ENCODE measurements at places on chromosomes 7 and 10.

DNA sequence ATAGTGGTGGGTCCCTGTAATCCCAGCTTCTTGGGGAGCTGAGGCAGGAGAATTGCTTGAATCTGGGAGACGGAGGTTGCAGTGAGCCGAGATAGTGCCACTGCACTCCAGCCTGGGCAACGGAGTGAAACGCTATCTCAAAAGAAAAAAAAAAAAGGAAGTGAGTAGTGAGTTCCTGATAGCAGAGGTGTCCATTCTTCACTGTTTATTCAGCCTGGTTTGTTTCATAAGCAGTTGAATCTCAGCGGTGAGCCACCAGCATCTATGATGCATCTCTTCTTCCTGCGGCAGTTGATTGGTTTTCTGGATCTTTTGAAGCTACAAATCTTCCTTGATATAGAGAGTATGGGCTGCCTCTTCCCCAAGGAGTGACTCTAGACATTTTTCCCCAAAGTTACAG, 316.1 kb upstream of the MTPN start:
- DNase-seq, result no peak

GRCh38 chr10:90319188-90319914, 538.5 kb downstream of the HTR7 start:
- DNase-seq, result no peak

- no peak for DNase-seq
Observed at GRCh38 chr10:94963901-94964300, 25.4 kb downstream of the CYP2C9 start.

DNA sequence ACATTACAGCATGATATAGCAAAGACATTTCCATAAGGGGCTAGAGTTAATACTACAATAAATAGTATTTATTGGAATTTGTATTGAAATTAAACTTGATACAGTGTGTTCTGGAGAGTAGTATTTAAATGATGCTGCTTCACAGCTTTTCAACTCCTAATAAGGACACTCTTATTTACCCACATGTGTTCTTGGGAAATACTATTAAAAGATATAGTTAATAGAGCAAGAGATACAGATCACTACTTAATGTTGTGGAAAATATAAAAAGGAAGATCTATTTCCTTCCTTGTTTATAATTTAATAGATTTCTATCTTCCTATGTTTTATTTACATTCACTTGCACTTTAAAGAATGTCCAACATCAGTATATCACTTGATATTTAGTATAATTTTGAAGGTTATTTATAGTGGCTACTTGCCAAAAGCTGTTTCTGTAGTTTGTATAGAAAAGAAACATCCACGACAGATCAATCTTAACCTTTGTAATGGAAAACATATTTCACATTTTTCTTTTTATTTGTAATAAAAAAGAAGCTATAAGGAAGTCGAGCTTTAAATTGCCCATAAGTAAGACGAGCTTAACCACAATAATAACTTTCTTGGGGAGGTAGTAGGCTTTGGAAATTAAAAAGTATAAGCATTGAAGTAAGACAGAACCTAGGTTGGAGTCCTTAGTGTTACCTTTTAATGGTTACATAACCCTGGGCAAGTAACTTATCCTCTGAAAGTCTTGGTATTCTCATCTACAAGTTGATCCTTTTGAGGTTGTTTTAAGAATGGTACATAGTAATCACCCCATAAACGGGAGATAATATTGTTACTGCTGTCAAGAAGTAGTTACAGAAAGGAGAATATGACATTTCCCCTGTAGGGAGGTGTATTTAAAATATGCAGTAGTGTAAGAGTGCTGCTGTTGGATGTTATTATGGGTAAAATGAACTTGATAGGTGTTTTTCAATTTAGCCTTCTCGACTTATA, 32.8 kb downstream of the CPED1 start:
- no peak for DNase-seq

- DNase-seq, result no peak
Observed at GRCh38 chr10:93236393-93237040, 162.8 kb downstream of the CYP26A1 start.

- DNase-seq, result no peak
Observed at GRCh38 chr7:130904031-130904757, 170.2 kb upstream of the KLF14 start.

GRCh38 chr10:110547139-110547761, 20.2 kb upstream of the SMC3 start:
- DNase-seq, result no peak

- DNase-seq, result peak; percentile 31
Observed at GRCh38 chr7:157900011-157900410, 563.2 kb downstream of the DNAJB6 start.

- no peak for DNase-seq
Observed at GRCh38 chr7:30146127-30146612, 11.4 kb downstream of the MTURN start.

DNA sequence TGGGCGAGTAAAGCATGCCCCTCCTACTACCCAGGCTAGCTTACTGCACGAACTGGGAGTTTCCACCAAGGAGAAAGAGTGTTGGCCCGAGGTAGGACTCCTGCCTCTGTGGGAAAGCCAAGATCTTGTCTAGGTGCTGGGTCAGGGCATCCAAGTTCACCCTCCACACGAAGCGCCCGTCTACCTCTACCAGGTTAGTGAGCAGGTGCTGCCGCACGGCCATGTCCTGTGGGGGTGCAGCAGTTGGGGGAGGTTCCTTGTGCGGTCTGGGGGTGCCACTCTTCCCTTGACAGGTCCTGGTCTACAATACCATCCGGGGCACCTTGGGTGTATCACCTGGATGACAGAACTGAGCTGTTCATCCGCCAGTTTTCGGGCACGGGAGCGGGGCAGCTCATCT, 1.7 kb downstream of the ABHD11 start:
- no peak for DNase-seq

GRCh38 chr10:78316451-78316931, 282.8 kb downstream of the RPS24 start:
- DNase-seq, result no peak

- DNase-seq, result no peak
Observed at GRCh38 chr7:151427705-151428377, 12.1 kb downstream of the CRYGN start.

DNA sequence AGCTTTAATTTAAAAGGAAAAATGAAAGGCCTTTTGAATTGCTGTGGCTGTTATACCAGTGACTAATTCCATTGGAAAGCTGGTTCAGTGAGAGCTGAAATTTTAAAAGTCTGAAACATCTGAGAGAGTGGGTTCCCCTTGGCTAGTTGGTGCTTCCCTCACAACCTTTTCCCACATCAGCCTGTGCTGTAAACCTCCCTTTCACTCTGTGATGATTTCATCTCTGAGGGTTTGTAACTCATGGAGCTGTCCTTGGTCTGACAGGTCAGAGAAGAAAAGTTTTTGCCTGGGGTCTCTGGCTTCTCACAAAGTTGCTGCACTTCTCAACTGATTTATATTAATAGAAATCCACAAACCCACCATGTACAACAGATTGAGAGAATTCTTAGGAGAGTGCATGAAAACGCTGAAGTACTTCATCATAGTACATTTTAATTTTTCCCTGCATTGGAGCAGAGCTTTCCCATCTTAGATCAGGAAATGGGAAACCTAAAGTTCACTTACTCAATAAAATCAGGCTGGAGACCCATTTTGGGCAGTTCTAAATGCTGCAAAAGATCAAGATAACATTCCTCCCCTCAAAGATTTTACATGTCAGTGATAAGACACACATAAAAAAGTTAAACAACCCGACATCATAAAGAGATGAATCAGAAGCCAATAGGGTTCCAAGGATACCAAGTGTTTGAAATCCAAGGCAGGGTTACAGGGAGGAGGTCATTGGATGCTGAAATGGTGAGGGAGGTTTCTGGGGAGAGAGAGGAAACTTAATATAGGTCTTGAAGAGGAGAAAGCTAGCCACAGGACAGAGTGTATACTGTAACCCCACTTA, 157.0 kb upstream of the MKLN1 start:
- no peak for DNase-seq

GRCh38 chr7:11699666-11700065, 132.3 kb downstream of the THSD7A start:
- no peak for DNase-seq

DNA sequence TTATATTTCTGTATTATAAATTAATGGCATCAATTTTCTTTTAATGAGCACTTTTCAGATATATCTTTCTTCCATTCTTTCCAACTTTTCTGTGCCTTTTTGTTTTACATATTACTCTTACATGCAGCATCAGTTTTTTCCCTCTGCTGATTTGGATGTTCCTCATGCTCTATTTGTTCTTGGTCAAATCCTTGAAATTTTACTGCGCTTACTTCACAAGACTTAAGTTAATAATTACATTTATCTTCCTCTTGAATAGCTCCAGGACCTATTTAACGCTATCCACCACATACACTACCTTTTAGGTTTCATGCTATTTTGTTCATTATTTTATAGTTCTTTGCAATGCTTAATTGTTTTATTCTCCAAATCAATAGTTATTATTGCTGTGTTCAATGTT, 97.6 kb upstream of the CTTNBP2 start:
- no peak for DNase-seq

GRCh38 chr10:129784891-129785290, 179.2 kb downstream of the EBF3 start:
- DNase-seq, result no peak

DNA sequence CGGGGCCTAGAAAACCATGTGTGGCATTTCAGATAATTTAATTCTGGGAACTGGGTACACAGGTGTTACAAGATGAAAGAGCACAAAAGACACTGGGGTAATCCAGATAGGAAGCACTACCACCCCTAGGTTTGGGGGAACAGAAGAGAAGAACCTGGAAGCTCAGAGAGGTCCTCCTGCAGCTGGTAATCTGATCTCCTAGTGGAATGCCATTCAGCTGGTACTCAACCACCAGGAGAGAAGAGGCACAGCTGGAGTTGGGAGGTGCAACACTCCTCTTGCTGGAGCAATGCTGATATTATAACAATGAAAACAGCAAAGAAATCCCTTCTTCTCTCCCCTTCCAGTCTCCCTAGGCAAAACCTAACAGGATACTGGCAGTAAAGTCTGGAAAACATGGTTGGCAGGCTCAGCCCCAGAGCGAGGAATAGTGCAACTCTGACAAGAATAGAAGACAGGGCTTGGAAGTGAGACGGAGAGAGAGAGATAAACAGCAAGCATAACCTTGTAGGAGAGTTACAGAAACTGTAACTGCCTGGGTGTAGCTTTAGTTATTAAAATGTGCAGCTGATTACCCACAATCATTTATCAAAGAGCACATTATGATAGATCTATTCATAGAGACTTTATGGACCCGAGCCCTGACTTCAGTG, 35.0 kb downstream of the NRF1 start:
- DNase-seq, result no peak

- no peak for DNase-seq
Observed at GRCh38 chr7:92837000-92837749, 802 bp upstream of the CDK6 start.

DNA sequence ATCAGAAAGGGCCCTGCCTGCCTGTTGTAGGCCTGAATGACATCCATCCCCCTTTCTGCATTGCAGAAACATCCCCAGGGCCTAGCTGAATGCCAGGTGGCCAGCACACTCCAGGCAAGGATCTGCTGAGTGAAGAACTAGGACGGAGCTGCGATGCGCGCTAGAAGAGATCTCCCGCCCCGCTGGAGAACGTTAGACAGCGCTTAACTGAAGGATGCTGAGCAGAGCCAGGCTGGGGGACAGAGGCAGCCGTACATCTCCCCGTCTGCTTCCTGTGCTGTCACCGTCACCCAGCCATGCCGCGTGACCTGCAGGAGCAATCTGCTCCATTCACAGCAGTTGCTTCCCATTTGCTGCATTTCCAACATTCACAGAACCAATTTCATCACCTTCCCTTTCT, 73.3 kb downstream of the FAM53B start:
- no peak for DNase-seq

DNA sequence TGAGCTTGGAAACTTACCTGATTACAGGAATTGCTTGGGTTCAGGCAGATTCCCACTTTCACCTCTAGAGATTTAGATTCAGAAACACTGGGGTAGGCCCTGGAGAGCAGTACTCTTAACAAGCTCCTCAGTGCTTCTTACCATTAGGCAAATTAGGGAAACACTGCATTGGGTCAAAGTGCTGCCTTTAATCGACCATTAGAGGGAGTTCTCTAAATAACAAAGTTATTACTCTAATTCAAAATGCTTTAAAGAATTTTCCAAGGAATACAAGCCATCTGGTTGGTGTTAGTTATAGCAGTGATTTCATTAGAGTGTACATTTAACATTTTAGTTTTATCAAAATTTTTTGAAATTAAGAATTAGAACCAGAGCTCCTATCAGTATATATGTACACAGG, 324.5 kb downstream of the GFRA1 start:
- DNase-seq, result no peak
